ENCODE measurements at places on chromosomes 3 and 15. TPM values are rescaled to one million over a fixed set of nuclear protein-coding genes. Genes with fewer than 3 reads are reported as not detected.

Gene ISG20
- total RNA-seq, result 206 TPM

Gene TM4SF18
- total RNA-seq, result not detected

Gene RLBP1
- total RNA-seq, result not detected

GRCh38 chr3:28449398-28449797 is 100.8 kb upstream of the AZI2 start:
- no peak for DNase-seq

DNA sequence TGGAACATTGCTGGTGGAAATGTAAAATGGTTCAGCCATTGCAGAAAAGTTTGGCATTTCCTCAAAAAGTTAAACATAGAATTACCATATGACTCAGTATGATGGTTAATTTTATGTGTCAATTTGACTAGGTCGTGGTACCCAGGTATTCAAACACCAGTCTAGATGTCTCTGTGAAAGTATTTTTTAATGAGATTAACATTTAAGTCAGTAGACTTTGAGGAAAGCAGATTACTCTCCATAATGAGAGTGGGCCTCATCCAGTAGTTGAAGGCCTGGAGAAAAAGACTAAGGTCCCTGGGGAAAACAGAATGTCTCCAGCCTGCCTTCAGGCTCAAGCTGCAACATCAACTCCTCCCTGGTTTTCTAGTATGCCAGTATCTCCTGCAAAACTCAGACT is 42.3 kb upstream of the TMEM87A start:
- no peak for DNase-seq

Gene POTEB2
- not detected for total RNA-seq

Gene GOLGA6L10
- total RNA-seq, result 0.54 TPM

Gene EPHA3
- not detected for total RNA-seq

GRCh38 chr3:108513961-108514360 is 3.6 kb upstream of the MYH15 start:
- no peak for DNase-seq

GRCh38 chr3:139309880-139310279 is 33.9 kb upstream of the MRPS22 start:
- no peak for DNase-seq

Gene SLC27A2
- total RNA-seq, result 9.9 TPM

- no peak for DNase-seq
Observed at GRCh38 chr3:132615881-132616280, 18.8 kb downstream of the ACKR4 start.

GRCh38 chr3:43523454-43524053 is 98.3 kb downstream of the ANO10 start:
- no peak for DNase-seq

DNA sequence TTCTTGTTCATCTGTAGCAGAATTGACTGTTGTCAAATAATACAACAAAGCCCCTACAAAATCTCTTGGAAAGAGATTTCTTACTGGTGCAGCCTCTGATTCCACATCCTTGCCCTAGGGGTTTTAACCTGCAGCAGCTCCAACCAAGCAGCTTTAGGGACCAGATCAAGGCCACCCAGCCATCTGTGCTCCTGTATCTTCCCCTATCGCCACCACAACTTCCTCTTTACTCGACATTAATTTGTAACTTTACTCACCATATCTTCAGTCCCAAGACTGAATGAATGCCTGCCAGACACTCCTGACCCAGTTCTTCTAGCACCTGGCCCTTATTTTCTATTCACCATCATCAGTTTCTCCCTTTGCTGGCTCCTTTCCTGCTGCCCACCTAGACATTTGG is 156.6 kb upstream of the IL12A start:
- no peak for DNase-seq

Gene C3orf80
- total RNA-seq, result not detected

Gene IL12A
- 0.17 TPM for total RNA-seq

DNA sequence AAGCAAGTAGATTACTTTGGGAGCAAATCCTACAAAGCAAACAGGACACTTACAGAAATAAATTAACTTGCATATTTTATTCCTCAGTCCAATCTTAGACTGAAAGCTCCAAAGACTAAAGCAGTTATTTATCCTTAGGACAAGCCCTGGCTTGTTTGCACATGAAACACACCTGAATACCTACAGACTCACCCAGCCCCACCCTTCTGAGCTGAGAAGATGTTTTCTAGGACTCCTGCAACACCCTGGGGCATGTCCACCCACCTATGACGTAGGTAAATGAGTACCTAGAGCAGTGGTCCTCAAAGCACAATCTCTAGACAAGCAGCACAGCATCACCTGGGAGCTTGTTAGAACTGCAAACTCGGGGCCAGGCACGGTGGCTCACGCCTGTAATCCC is 80.8 kb downstream of the ANXA2 start:
- DNase-seq, result no peak

- no peak for DNase-seq
Observed at GRCh38 chr15:41911691-41912345, 18.0 kb upstream of the SPTBN5 start.

DNA sequence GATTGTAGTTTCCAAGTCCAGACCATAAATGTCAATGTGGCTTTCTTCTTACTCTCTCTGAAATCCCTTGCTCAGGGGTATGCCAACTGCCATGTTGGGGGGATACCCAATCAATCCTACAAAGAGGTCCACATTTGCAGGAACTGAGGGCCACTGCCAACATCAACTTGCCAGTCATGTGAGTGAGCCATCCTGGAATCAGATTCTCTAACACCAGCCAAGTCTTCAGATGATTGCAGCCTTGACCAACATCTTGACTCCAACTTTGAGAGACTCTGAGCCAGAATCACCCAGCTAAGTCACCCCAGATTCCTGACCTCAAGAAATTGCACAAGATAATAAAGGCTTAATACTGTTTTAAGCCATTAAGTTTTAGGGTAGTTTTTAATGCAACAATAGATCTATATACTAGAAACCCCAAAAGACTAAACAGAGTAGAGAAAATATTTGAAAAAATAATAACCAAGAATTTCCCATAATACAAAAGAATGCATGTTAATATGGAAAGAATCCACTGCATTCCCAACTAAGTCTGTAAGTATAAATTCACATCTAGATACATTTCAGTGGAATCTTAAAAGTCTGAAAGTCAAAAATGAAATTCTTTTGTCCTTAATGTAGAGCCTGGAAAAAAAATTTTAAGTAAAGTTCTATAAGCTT is 22.4 kb downstream of the ISG20 start:
- DNase-seq, result no peak

GRCh38 chr15:93613386-93613785 is 524.4 kb upstream of the RGMA start:
- DNase-seq, result no peak

GRCh38 chr3:60610441-60611112 is 640.7 kb downstream of the FHIT start:
- DNase-seq, result no peak

- DNase-seq, result no peak
Observed at GRCh38 chr3:127914584-127914983, 448 bp upstream of the KBTBD12 start.

Gene GOLGA8S
- 0.31 TPM for total RNA-seq

- DNase-seq, result no peak
Observed at GRCh38 chr3:178352326-178353005, 183.8 kb upstream of the KCNMB2 start.

- no peak for DNase-seq
Observed at GRCh38 chr15:84035399-84035766, 200.2 kb upstream of the GOLGA6L4 start.

DNA sequence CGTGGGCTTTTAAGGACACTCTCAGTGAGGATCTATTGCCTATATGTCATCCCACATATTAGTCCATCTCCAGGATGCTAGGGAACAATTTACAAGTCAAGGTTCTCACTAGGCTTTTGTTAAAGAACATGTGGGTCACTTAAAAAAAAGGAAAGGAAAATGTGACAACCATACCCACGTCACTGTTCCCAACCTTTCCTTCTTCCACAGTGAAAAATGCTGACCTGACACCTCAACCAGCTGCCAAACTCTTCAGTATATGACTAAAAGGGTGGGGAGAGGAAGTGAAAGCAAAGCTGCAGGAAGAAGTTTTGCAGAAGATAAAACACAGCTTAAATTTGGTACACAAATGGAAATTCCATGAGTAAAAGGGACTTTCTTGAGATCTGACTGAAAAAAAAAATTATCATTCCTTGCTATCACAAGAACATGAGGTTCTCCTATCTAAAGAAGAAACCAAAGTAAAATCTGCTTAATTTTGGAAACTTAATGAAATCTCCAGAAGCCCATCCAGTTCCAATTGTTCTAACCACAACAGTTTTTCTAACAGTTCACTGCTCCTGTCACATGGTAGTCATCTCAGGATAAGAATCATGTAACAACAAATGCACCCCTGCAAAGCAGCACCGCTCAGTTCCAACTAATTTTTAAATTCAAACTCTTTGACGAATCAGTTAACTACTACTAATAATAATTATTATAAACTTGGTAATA is 117.0 kb upstream of the TSPAN3 start:
- peak; percentile 10 for DNase-seq

GRCh38 chr15:85955501-85956391 is 123.9 kb upstream of the AGBL1 start:
- no peak for DNase-seq

DNA sequence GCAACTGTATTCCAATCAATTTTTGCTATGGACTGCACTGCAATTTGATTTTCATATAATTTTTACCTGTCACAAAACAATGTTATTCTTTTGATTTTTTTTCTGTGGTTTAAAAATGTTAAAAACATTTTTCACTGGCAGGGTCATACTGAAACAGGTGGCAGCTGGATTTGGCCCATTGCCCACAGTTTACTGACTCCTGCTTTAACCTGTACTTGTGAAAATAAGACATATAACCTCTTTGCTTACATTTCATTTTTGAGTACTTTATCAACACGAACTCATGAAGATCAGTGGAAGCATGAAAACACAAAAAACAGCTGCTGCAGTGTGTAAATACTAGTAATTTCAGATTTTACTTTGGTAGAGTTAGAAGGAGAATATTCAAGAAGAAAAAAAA is 313.1 kb downstream of the WDR72 start:
- DNase-seq, result no peak

Gene PAQR5
- total RNA-seq, result not detected

- DNase-seq, result no peak
Observed at GRCh38 chr15:71437919-71438318, 322.6 kb downstream of the THSD4 start.

Gene LCTL
- not detected for total RNA-seq

DNA sequence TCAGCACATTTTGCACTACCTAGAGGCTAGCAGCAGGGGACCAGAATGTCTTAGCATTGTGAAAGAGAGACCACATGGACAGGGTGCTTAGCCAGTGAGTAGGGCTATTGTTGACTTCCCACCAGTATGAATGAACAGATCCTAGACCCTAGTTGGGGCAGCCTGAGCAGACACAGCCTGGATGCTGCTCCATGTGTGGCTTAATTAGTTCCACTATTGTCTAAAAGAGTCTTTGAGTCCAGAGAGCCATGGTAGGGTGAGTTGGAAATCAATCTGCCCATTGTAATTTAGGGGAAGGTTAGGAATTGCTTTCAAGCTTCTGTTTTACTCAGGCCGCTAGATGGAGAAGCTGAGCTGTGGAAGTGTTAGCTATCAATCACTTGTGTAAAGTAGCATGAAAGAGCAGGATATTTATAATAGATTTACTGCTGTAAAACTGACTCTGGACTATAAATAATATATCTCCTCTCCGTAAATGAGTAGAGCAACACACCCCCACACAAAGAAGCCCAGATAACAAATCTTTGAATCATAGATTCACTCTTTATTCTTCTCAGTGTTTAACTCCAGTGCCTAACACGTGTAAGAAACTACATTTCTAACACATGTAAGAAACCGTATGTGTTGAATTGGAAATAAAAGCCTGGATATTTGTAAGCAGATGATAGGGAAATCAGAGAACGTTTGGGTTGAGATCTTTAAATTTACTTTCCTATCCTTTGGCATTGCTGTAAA is 4.1 kb upstream of the GCSAM start:
- DNase-seq, result peak; percentile 63

GRCh38 chr3:59549962-59550361 is 500.1 kb upstream of the CFAP20DC start:
- DNase-seq, result no peak

GRCh38 chr3:9448643-9449042 is 51.2 kb downstream of the SETD5 start:
- DNase-seq, result no peak

- no peak for DNase-seq
Observed at GRCh38 chr3:159977295-159977694, 11.3 kb upstream of the IL12A start.

Gene KY
- total RNA-seq, result not detected

DNA sequence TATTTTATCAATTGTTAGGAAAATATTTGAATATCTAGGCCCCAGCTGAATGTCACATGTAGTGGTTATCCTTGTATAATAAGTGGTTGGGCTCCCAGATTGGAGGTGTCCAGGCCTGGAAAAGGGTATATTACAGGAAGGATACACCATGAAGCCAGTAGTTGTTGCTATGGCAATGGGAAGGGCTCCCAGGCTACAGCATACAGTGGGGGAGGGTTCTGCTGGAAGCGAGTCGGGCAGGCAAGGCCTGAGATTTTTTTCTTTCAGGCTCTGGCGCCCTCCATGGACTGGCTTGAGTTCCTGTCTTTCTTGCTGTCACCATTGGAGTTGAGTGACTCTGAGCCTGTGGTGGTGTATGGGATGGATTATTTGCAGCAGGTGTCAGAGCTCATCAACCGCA is 8.9 kb downstream of the ECE2 start:
- DNase-seq, result peak; percentile 38

GRCh38 chr15:98257290-98257689 is 296.8 kb downstream of the ARRDC4 start:
- DNase-seq, result no peak

GRCh38 chr15:90619939-90620338 is 90.2 kb downstream of the CRTC3 start:
- DNase-seq, result peak; percentile 25

DNA sequence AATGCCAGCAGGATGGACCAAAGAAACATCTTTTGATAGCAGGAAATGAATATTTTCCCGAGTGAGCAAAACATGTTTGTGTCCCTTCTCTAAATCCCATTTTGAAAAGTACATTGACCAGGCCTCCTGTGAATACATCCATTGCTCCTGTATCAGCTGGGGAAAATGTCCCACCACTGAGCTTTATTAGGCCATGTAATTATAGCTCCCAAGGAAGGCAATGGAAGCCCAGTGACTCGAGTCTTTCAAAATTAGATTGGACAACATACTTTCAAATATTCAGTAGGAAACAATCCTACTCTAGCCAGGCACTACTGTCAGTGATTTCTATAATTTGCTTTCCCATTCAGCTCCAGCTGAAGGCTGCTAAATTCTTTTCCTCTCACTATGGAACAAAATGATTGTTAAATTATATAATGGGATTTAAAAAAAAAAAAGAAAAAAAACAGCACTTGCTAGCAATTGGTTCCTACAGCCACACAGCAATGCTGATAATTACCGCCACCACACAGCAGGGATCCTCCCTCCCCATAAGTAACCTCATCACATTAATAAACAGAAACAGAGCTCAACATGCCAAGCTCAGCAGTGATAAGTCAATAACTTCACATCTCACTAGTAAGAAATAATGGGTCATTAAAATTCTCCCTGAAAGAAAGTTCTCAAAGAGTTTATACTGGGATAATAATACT is 172.4 kb upstream of the SLC2A2 start:
- DNase-seq, result no peak

Gene FANCD2OS
- total RNA-seq, result not detected

All from activated CD4-positive, alpha-beta T cell treated with anti-CD3 and anti-CD28 coated beads, Interleukin-2, amount 10 ng/mL, durations not matched to agents 7 days and 5 days (primary cell).